ENCODE measurements at places on chromosomes 13 and 19.

GRCh38 chr13:69124996-69125395 is 982.6 kb upstream of the ATXN8OS start:
- DNase-seq: no peak

DNA sequence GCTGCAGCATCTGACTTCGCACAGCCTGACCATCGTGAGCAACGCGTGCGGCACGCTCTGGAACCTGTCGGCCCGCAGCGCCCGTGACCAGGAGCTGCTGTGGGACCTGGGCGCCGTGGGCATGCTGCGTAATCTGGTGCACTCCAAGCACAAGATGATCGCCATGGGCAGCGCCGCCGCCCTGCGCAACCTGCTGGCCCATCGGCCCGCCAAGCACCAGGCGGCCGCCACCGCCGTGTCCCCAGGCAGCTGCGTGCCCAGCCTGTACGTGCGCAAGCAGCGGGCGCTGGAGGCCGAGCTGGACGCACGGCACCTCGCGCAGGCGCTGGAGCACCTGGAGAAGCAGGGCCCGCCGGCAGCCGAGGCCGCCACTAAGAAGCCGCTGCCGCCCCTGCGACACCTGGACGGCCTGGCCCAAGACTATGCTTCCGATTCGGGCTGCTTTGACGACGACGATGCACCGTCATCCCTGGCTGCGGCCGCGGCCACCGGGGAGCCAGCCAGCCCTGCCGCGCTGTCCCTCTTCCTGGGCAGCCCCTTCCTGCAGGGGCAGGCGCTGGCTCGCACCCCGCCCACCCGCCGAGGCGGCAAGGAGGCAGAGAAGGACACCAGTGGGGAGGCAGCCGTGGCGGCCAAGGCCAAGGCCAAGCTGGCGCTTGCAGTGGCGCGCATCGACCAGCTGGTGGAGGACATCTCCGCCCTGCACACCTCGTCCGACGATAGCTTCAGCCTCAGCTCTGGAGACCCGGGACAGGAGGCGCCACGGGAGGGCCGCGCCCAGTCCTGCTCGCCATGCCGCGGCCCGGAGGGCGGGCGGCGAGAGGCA is 13.6 kb downstream of the C19orf25 start:
- no peak for DNase-seq

- no peak for DNase-seq
Observed at GRCh38 chr13:25725104-25725503, 326.7 kb downstream of the SHISA2 start.

DNA sequence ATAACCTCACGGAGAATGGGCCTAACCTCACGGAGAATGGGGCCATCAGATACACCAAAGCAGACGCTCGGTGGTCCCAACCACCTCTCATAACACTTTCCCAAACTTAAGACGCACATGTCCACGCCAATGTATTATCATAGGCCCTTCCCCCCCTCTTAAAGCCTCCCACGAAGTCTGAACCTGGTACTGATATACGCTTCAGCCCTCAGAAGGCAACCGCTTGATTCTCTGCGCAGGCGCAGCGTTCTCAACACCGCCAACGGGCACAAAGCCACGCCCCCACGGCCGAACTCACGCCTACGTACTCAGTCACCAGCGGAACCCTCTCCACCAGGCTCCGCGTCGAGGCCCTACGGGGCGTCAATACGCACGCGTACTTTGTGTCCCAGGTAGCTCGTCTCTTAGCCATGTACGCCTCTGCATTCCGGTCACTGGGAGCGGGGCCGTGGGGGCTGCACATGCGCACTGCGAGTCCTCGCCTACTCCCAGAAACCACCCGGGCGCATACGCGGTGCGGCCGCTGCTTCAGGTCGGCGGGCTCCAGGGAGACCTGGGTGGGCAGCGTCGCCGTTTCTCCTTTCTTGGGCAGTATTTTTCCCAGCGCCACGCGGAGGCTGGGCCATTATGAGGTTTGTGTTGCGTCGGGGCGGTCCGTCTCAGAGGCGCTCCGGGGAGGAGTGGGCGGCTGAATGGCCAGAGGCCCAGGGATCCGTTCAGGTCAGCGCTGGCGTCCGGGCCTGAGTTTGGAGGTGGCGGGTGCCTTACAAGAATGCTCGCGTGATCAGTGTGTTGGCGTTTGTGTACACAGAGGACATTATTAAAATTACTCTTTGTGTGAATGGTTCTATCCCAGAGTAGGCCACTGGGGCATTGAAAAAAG is 25.3 kb downstream of the ZNF582 start:
- DNase-seq: peak; percentile 95

GRCh38 chr19:28956421-28956820 is 256.5 kb downstream of the UQCRFS1 start:
- no peak for DNase-seq

DNA sequence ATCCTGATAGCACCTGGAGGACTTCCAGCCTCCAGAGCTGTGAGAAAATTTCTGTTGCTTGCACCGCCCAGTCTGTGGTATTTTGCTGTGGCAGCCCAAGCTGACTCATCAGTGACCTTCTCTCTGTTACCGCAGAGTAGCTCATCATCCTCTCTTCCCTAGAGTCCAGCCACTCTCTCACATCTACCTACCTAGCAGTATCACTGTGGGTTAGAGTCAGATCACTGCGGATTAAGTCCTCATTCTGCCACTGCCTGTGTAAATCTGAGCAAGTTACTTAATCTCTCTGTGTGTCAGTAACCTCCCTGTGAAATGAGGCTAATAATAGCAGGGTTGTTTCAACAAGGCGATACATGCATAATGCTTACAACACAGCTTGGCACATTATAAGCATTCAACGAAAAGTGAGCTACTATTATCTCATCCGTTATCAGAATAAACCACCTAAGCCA is 40.3 kb upstream of the USPL1 start:
- no peak for DNase-seq

GRCh38 chr19:5002143-5002542 is 33.2 kb downstream of the KDM4B start:
- no peak for DNase-seq

DNA sequence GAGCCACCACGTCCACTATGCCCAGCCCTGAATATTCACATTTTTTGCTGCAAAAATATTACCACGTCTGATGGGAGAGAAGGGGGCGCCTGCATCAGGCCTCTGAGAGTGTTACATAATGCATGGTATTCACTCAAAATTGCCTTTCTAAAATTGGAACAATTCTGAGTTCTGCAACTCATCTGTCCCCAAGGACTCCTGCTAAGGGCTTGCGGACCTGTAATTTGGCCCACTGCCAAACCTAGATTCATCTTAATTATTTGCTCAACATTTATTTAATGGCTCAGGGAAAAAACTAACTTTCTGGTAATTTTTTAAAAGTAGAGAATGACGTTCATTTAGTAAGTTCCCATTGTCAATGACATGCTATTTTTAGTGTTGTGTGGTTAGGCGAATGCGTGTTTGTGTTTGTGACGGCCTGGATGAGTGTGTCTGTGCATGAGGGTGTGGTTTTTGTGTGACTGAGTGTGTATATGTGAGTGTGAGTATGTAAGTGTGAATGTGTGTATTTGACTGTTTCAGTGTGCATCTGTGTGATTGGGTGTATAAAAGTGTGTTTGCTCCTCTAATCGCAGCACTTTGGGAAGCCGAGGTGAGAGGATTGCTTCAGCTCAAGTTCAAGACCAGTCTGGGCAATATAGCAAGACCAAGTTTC is 8.8 kb downstream of the INAFM1 start:
- DNase-seq: no peak

- DNase-seq: no peak
Observed at GRCh38 chr19:30870876-30871275, 478.4 kb downstream of the TSHZ3 start.

- no peak for DNase-seq
Observed at GRCh38 chr13:95527955-95528354, 24.6 kb upstream of the CLDN10 start.

DNA sequence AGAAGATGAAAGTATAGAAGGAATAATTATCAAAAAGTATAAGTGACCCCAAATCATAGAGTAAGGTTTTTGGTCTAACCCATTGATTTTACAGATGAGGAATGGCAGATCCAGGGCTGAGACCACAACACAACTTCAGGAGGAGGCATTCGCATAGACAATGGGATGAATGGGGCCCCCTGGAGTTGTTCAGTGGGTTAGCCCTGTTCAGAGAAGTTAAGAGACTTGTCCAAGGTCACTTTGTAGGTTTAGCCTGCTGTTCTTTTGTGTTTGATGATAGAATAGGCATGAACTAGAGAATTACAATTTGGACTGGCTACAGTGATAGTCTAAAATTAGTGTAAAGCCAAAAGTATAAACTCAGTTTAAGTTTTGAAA is 233.9 kb downstream of the KCNRG start:
- DNase-seq: no peak

- DNase-seq: no peak
Observed at GRCh38 chr19:29372921-29373797, 152.6 kb upstream of the VSTM2B start.

DNA sequence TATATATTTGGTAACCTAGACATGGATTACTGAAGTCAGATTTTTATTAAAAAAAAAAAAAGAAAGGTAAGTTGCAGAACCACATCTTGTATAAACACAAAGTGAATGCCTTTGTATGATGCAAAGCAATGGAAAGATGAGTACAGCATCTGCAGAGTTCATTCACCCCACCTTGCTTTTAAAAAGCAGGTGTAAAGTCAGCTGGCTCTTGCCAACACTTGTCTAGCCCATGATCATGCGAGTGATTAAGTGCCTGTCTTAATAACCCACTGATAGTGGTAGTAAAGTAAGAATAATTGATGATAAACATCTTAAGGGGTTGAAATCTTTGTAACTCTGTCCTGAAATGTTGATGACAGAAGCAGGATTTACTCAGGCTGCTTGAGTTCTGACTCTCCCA is 710.4 kb downstream of the EFNB2 start:
- DNase-seq: no peak

GRCh38 chr13:72970956-72971355 is 87.8 kb upstream of the KLF5 start:
- DNase-seq: no peak

- no peak for DNase-seq
Observed at GRCh38 chr13:51557875-51558612, 26.2 kb upstream of the WDFY2 start.

DNA sequence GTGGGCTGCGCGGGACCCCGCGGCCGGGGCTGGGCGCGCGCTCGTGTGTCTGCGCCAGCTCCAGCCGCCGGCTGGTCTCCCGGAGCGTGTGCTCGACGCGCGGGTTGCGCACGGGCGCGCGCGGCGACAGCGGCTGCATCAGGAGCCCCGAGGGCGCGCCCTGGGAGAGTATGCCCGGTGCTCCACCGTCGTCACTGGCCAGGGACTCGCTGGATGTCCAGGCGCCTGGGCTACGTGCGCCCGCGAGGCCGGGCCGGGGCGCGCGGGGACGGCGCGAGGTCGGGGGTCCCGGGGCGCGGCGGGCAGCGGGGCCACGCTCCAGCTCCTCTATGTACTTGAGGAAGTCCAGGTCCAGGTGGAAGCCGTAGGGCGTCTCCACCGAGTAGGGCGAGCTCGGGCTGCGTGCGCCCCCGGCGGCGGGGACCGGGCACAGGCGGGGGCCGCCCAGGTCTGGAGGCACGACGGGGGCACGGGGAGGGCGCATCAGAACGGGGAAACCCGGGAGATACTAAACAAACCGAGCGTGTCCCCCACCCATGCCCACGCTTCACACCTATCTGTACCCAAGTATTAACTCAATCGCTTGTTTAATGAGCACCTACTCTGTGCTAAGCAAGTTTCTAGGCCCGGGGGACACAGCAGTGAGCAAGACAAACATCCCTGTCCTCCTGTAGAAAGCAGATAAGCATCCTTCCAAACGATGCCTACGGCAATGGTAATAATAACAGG is 7.6 kb downstream of the KANK3 start:
- DNase-seq: peak; percentile 69

- no peak for DNase-seq
Observed at GRCh38 chr19:35929876-35930275, 6.3 kb upstream of the LRFN3 start.

- DNase-seq: no peak
Observed at GRCh38 chr19:1773184-1773583, 19.9 kb downstream of the ONECUT3 start.

GRCh38 chr13:32023096-32023495 is 8.5 kb upstream of the FRY start:
- DNase-seq: no peak

- DNase-seq: no peak
Observed at GRCh38 chr13:71979616-71980015, 112.6 kb upstream of the DACH1 start.

All from upper lobe of right lung (tissue), 1 donor.